RPMI7951 (cell line): ENCODE measurements at places on chromosomes 12 and 14. TPM values are rescaled to one million over a fixed set of nuclear protein-coding genes. Genes with fewer than 3 reads are reported as not detected.

The EIF2B1 gene
- 77.3 and 94.1 TPM in 2 replicates for total RNA-seq

The TCL1A gene
- total RNA-seq, result not detected in 2 replicates

The KRT6C gene
- not detected in 2 replicates for total RNA-seq

The ASB2 gene
- total RNA-seq, result 0.36 and 0.78 TPM in 2 replicates

The MRPL51 gene
- total RNA-seq, result 184 and 197 TPM in 2 replicates

The REM2 gene
- total RNA-seq, result 0.12 and 0.59 TPM in 2 replicates

- no peak for DNase-seq
These were observed 103.8 kb upstream of the MED13L start for GRCh38 chr12:116381240-116381743.

- no peak for DNase-seq
These were observed 70.8 kb upstream of the GNG2 start for GRCh38 chr14:51789596-51789995.

GRCh38 chr14:23910101-23910875, 43.3 kb upstream of the DHRS4 start:
- DNase-seq, result peak; percentile 41

DNA sequence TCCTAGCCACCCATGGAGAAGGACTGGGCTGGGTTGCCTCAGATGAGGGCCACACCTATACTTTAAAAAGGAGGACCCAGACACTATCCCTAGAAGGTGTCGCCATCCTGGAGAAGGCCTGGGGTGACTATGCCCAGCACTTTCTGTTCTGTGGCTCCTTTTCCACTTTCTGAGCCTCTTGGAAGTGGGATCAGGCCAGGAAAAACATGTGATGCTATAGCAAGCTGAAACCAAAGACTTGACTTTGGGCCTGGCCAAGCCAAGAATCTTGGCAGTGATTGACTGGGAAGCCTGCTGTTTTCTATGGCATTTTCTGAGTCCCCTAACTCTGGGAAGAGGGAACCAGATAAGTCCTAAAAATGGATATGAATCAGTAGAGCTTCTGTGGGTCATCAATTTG, 332.3 kb downstream of the ZFP36L1 start:
- DNase-seq, result no peak

DNA sequence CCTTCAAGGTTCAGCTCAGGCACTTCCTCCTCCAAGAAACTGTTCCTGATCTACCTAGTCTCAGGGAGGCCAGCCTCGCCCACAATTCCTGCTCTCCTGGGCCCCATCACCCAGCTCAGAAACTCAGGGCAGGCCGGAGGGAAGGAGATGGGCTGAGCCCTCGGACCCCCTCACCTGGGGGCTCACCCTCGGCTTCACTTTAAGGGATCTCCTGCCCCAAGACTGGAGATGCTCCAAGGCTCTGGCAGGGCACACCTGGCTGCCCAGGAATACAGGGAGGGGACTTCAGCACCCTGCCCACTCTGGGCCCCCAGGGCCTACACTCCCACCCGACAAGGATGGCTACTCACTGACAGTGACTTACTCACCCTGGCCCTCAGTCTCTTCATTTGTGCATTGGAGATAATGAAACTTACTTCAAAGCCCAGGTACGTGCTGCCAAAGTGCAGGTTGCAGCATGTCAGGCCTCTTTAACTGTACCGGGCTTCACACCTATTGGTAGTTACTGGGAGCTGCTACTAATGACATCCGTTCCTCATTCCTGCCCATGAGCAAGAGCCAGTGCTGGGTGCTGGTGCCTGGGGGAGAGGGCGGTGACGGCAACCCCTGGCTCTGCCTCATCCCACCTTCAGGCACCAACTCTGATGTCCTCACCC, 21.0 kb upstream of the PPP1R13B start:
- DNase-seq, result no peak

DNA sequence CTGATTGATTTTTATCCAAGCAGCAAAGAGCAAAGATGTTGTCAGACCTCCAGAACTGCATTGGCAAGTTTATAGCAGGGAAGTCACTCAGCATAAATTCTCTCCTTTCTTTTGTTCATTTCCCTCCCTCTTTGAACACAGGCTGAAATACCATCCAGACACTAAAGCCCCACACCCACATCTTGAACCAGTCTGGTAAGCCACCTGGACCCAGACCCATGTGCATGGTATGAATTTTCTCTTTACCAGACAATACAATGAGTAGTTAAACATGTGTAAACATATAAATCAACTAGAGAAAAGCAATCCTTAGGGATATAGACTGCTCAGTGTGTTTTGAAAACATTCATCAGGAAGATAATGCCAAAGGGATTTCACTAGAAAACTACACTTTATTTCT, 488.3 kb upstream of the FLRT2 start:
- no peak for DNase-seq

- no peak for DNase-seq
These were observed 113.6 kb upstream of the BTG1 start for GRCh38 chr12:92259291-92259690.

GRCh38 chr14:38527502-38527878, 271.6 kb upstream of the CLEC14A start:
- DNase-seq, result no peak

GRCh38 chr14:77000340-77001270, 27.9 kb downstream of the IRF2BPL start:
- DNase-seq, result peak; percentile 39
